H7 (cell line): ENCODE measurements at places on chromosomes 2 and 18. TPM values are rescaled to one million over a fixed set of nuclear protein-coding genes. Genes with fewer than 3 reads are reported as not detected.

- DNase-seq, result no peak
Observed at GRCh38 chr2:54081574-54081973, 33.8 kb upstream of the ACYP2 start.

The CFAP65 gene
- 0.11 TPM in 1 of 2 replicates, not detected in the other for total RNA-seq

- no peak for DNase-seq
Observed at GRCh38 chr2:196117214-196117705, 48.6 kb upstream of the DNAH7 start.

The PTPN18 gene
- total RNA-seq, result 9.6 and 11.9 TPM in 2 replicates

DNA sequence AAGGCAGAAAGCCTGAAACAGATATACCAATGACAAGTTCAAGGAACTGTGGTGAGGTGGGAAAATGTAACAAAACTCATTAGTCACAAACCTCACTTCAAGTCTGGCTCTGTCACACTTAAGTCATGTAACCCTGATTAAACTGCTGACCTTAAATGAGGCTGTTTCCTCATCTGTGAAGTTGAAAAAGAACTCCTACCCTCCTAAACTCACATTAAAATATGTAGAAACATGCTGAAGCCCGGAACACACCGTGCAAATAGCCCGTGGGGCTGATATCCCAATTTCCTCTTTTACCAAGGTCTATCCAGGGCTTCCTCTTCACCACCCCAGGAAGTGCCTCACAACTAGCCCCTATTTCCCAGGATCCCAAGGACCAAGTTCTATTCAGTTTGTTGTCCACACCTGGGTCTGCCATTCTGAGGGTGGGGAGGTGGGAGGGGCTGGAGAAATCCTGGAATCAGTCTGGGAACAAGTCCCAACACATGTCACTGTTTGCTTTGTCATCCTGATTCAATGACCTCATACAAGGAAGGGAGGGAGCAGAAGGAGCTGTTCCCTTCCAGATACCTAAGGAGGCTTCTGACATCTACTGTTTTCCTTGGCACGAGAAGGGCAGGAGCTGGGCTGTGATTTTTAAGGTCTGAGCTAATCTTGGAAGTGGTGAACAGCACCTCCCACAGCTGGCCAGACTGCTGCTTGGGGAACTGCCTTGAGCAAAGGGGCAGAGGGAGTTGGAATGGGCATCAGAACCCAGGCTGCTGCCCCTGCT is 42.3 kb downstream of the SLC4A1AP start:
- no peak for DNase-seq

DNA sequence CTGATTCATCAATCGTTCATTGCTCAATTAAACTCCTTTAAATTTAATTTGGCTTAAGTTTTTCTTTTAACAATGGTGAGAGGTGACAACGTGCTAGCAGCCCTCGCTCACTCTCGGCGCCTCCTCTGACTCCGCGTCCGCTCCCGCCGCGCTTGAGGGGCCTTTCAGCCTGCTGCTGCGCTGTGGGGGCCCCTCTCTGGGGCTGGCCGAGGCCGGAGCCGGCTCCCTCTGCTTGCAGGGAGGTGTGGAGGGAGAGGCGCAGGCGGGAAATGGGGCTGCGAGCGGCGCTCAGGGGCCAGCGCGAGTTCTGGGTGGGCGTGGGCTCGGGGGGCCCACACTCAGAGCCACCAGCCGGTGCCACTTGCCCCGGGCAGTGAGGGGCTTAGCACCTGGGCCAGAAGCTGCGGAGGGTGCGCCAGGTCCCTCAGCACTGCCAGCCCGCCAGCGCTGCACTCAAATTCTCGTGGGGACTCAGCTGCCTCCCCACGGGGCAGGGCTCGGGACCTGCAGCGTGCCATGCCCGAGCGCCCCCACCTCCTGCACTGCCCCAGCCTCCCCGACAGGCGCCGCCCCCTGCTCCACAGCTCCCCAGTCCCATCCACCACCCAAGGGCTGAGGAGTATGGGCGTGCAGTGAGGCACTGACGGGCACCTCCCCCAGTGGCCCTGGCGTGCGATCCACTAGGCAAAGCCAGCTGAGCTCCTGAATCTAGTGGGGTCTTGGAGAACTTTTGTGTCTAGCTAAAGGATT is 19.6 kb downstream of the ANKMY1 start:
- DNase-seq, result no peak
